ENCODE measurements at places on chromosomes 11 and 22.

- DNase-seq: no peak
Measured at GRCh38 chr11:111045874-111046273, 199.7 kb upstream of the POU2AF2 start.

DNA sequence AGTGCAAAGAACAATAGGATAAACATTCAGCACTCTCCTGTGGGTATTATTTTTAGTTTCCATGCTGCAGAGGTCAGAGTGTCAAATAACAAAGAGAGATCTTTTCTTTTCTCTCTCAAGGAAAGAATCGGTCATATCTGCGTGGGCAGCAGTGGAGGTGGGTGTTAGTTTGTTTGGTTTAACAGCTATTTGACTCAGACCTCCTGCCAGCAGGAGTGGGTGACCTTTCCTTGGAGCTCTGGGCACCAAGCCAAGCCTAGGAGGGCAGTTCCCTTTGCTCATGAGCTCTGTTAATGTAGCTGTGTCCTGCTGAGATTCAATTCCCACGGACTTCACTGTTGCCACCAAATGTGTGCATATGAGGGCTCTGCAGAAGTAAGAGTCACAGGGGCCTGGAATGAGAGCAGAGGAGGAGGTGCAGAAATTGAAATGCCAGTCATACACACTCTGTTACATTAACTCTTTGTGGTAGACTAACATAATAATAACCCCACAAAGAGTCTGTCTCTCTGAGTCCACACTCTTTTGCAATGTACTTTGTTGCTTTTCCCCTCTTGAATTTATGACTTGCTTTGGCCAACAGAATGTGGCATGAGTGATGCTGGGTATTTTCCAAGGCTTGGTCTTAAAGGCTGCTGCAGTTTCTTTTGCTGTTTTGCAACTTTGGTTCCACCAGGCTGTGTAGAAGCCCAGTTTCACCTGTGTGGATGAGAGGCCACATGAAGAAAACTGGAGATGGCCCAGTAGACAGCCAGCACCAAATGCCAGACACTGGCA lies 76.0 kb upstream of the GRK3 start:
- peak; percentile 79 for DNase-seq

- peak; percentile 21 for DNase-seq
Measured at GRCh38 chr11:71454470-71455113, 1.6 kb downstream of the NADSYN1 start.

DNA sequence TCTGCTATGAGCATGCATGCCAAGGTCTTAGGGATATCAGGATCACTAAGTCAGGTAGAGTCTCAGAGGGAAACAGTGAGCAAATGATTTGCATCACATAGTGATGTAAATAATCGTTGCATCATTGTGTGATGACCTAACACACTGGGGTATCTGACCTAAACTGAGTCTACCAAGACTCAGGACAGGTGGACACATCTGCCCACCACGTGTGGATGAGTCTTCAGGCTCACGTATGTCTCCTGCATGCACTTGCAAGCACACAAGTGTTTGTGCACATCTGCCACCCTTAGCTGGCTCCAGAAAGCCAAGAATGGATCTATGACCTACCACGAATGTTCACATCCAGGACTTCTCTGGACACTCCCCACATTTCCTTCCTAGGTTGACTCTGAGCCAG lies 111.2 kb downstream of the FEZ1 start:
- no peak for DNase-seq

DNA sequence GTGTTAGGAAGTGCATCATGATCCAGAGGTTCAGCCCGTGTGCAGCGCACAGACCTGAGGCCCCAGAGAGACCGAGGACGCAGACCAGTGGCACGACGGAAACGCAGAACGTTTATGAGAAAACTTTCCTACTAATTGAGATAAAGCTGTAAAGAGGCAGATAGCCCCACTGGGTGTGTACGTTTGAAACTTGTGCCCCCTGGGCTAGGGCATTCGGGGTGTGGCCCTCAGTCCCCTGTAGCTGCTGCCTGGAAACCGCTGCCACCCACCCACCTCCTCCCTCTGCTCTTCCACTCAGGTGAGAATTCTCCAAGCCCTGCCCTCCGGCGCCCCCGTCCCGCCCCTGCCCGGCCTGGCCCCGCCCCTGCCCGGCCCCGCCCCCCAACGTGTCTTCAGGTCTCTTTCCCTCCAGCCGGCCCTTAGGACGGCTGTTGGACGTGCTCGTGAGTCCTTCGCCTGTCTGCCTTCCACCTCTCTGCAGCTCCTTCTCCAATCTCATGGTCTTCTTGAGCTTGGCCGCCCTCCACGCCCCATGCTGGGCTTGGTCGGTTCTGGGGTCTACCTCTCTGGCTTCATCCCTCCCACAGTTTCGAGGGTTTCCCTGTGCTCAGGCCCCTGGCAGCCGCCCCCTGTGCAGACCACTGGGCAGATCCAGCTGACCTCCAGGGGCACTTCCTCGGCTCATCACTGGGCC lies 12.1 kb downstream of the MAPK8IP2 start:
- DNase-seq: no peak

DNA sequence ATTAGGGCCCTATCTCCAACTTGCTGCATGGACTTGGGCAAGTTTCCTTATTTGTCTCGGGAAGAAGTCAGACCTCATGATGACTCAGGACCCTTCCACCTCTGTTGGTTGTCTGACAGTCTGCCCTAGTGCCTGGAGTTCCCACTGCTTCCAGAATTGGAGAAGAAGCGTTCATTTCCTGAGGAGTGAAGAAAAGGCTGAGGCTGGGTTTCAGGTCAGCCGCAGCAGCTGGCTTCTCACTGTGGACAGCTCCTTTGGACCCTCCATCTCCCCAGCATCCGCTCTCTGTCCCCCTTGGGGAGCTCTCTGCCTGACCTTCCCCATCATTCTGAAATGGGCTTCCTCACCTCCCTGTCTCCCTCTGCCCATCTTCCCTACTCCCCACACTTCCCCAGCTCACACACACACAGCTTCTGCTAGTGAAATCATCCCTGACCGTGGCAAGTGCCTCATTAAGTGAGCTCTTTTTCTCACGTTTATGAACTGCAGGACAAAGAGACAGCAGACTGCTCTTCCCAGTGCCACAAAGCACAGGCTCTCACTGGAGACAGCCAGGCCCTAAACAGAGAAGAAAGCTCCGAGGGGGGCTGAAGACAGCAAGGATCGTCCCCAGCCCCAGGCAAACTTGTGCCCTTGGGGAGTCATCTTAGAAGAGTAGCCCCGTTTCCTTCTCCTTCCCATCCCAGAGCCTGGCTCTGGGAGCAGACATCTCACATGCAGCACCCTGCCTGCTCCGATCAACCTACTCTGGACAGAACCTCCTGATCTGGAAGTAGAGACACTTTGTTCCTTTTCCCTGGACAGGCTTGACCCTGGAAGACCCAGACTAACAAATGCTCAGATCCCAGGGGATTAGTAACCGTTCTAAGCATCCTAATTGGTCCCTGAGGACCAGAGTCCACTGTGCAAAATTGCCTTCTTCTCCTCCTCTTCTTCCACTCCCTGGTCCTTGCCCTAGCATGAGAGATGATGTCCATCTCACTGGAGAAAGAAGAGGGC lies 157.9 kb downstream of the FEZ1 start:
- no peak for DNase-seq

- DNase-seq: no peak
Measured at GRCh38 chr11:97722721-97723120, 1298.0 kb upstream of the CNTN5 start.

DNA sequence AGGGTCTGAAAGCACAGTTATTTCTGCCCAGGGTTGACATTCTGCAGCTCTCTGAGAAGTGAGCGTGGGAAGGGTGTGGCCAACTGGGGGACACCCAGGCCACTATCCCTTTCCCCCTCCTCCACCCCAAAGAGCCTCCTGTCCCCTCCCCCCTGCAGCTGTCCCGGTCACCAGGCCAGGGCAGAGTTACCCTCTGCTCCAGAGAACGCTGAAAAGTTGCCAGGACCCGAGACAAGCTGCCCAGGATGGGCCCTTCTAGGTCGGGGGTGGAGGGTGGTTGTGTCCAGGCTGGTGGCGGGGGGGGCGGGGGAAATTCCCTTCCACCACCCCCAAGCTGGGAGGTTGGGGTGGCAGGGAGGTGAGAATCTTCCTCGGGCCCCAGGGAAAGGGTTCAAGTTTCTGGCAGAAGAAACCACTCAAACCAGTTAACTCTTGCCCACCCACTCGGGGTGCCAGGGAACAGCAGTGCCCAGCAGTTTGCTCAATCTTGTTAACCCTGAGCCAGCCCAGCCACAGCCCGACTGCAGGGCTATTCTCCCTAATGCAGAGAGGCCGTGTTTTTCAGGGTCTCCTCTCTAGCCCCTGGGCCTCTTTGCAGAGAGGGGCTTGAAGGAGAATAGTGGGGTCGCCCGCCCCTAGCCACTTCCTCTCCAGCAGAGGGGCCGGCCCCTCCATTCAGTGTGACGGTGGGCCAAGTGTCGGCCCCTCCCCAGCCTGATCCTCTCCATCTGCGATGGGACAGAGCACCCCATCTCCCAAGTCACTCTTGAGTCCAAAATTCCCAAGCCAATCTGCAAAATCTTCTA lies 697 bp downstream of the LGALS1 start:
- no peak for DNase-seq

DNA sequence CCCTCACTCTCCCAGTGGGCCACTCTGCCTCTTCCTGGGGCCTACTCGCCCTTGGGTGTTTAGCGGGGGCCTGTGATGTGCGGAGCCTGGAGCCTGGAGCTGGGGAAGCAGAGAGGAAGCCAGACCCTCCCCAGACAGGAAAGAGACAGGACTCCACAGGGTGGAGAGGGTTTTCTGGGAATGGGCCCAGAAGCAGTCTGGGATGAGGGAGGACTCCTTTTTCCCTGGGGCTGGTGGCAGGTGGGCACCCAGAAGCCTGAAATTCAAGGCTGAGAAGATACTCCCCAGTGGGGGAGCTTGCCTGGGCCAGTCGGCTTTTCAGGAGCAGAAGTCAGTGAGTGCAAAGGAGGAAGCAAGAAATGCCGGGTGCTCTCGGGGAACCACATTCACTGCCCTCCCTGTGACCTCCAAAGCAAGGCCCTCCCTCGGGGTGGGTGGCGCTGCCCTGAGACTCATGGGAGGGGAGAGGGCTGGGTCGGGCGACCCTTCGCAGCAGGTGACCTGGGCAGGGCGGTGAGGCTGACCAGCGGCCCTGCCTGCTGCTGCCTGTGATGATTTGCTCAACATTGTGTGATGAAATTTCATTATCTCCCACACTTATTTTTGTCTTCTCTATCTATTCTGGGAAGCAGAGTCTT lies 1377.4 kb downstream of the BRD1 start:
- DNase-seq: no peak

- DNase-seq: peak; percentile 25
Measured at GRCh38 chr11:93652161-93652597, 9.3 kb upstream of the CEP295 start.

DNA sequence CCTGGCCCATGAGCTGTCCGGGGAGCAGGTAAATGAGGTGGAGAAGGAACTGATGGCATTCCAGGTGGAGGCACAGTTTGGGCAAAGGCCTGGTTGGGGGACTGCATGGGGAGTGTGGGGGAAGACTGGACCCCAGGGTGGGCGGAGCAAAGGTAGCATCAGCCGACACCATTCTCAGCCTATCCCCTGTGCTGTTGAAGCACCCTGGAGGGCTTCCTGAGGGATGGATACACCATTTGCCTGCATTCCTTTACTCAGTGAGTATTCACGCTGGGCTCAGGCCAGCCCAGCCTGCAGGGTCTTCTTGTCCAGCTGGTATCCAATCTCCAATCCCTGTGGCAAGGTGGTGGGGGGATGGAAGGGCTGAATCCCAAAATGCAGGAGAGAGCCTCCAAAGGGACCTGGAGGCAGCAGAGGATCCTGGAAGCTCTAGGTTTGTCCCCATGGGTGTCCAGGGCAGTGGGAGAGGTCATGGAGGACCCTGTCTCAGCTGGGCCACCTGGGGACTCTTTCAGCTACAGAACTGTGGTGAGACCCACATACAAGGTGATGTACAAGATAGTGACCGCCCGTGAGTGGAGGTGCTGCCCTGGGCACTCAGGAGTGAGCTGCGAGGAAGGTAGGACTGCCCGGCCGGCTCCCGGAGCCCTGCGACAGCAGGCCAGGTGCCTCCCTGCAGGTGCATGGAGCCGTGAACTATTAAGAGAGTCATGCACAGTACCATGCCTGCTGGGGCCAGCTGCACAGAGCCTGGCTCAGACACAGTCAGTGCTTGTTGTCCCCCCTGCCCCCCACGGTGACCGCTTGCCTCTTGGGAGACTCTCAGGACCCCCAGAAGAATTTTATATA lies 9.5 kb downstream of the EMID1 start:
- no peak for DNase-seq

GRCh38 chr11:3604167-3604566 lies 37.6 kb downstream of the ART5 start:
- no peak for DNase-seq

DNA sequence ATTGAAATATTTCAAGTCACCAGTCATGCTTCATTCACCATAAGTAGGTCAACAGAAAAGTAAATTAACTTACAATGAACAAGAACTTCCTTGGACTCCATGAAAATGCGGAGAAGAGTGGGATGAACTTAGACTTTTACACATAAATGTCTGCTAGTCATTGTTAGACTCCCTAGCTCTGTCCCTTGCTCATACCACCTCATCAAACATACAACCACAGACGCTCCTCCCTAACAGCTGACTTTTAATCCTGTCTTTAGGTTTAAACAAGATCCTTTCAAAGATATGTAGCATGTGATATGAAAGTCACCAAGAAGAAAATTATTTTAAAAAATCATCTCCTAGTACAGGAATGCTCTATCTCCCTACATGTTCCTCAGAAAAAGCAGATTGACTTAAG lies 248.1 kb downstream of the DLG2 start:
- no peak for DNase-seq

GRCh38 chr22:26229910-26230309 lies 60.6 kb downstream of the SEZ6L start:
- DNase-seq: no peak

GRCh38 chr11:72338266-72338665 lies 94.3 kb upstream of the PHOX2A start:
- DNase-seq: no peak

DNA sequence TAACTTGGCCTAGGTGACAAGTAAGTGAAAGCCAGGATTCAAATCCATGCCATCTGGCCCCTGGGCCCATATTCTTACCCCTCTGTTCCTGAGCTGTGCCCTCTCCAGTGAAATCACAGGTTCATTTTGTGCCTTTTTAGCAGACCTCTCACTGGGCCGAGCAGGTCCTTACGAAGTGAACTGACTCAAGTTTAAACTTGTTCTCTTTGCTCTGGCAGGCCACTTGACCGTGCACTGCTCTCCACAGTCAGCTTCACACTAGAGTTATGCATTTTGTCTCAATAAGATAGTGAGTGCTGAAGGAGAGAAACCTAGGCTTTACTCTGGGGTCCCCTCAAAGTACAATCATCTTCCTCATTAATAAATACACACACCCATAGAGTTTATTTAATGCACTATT lies 40.7 kb downstream of the ARFGAP3 start:
- DNase-seq: no peak

- DNase-seq: peak; percentile 34
Measured at GRCh38 chr11:27381238-27381666, 18.2 kb upstream of the CCDC34 start.

DNA sequence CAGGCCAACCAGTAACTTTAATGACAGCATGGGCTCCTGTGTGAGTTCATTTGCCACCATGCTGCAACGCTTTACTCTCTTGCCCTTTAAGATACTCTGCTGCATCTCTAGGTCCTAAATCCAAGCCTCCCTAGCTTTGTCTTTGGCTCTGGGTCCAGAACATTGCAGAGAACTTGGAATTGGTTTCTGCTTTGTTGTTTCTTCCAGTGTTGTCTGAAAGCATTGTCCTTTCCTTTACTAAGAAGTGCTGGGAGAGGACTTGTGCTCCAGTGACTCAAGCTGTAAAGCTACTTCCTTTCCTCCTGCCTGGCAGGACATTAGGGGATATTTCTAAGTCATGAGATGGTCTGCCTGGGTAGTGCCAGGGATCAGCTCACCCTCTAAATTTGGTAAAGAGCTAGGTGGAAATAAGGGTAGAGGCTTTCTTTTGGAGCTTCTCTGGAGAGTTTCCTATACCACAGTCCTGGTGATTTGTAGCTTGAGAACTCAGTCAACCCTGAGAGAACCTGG lies 202.5 kb upstream of the CADM1 start:
- no peak for DNase-seq
